ENCODE measurements at places on chromosomes 2 and 18.

GRCh38 chr2:27776097-27776496 lies 4.6 kb downstream of the MRPL33 start:
- no peak for DNase-seq

GRCh38 chr2:189521699-189522434 lies 58.7 kb downstream of the SLC40A1 start:
- DNase-seq: no peak

GRCh38 chr2:239234191-239235175 lies 166.3 kb downstream of the HDAC4 start:
- no peak for DNase-seq

DNA sequence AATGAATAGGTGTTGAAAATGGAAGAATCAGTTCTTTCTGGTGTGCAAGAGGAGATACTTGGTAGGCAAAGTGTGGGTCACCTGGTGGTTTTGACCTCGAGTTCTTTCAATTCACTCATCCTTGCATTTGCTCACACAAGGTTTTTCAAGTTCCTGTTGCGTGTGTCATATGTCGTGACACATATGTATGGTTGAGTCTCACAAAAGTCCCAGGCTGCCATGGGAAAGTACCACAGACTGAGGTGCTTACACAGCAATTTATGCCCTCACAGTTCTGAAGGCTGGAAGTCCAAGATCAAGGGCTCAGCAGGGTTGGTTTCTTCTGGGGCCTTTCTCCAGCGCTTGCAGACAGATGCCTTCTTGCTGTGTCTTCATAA lies 64.4 kb downstream of the NCK2 start:
- no peak for DNase-seq
